Fibroblast of skin of scalp (primary cell): ENCODE measurements at places on chromosomes 1 and 21.
A peak's percentile ranks its signal among the peaks of the same experiment; 100 is the strongest.

DNA sequence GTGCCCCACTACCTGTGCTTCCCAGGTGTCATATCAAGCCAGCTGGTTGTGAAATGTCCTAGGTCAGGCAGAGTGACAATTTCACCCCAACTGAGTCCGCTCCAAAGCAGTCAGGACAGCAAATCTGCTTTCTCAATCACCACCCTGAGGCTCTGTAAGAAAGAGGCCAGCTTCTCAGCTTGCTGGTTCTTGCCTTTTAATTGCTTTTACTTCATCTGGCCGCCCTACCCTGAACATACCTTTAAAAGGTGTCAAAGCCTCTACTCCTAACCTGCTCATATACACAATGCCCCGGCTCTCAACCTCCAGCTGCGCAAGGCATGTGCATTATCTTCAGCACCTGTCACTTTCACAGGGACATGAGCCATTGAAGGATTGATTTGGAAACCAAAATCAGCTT is 581.6 kb downstream of the NPHP4 start:
- no peak for DNase-seq

- peak; percentile 55 for DNase-seq
Observed at GRCh38 chr21:24727803-24728440, 879.4 kb downstream of the MRPL39 start.

DNA sequence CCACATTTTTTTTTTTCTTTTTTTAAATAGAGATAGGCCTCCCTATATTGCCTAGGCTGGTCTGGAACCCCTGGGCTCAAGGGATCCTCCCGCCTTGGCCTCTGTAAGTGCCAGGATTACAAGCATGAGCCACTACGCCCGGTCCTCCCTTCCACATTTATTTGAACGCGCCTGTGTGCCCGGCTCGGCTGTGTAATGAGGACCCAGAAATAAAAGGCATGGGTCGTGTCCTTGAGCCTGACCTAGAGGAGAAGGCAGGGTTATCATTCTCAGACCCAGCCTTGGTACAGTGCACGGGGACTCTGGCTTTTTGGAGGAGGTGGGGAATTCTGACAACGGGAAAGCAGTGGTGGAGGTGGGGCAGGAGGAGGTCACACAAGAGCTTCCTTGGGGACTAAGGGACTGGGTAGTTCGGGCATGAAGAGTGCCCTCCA is 841 bp downstream of the CENPF start:
- no peak for DNase-seq

DNA sequence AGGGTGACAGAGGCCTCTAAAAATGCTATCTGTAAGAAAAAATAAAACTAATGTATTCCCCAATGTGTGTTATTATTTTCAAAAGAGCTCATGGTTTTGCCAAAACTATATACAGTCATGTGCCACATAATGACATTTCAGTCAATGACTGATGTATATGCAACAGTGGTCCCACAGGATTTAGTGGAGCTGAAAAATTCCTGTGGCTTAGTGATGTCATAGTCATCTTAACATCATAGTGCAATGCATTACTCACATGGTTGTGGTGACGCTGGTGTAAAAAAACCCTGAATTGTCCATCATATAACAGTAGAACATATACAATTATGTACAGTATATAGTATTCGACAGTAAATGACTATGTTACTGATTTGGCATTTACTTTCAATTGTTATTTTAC is 172.4 kb downstream of the CACNA1E start:
- DNase-seq, result peak; percentile 68

- peak; percentile 95 for DNase-seq
Observed at GRCh38 chr1:211639475-211640300, 35.7 kb downstream of the NEK2 start.

GRCh38 chr1:96416111-96416595 is 305.4 kb upstream of the PTBP2 start:
- DNase-seq, result peak; percentile 98

DNA sequence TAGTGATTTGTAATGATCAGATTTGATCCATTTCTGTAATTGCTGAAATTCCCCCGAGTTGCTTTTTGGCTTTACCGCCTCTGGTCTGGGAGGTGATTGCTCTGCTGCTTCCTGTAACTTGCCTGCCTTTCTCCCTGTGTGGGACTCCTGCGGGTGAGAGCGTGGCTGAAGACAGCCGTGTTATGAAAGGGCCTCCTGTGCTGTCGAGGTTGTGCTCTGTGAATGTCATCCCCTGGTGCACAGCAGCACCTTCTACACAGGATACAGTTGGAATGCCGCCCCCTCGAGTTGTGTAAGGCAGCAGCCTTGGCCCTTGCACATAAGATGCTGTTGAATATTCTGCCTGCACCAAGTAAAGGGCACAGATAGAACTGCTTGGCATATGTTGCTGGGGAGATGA is 5.9 kb downstream of the SOD1 start:
- DNase-seq, result no peak

GRCh38 chr1:92488832-92489231 is 2.1 kb upstream of the GFI1 start:
- no peak for DNase-seq

DNA sequence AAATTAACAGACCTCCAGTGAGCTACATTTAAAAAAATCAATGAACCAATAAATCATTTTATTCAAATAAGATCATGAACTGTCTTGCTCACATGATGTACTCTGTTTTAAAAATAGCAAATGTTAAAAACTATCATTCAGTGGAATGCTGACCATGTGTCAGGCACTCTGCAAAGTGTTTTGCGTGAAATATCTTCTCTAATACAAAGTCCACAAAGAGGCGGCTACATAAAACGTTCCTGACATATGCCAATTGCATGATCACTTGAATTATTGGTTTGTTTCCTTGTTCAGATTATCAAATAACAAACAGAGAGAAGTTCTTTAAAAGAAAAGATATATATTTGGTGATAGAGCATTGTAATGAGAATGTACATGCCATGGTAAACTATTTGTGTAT is 10.7 kb downstream of the FMO2 start:
- no peak for DNase-seq

GRCh38 chr1:68270951-68271350 is 38.6 kb upstream of the WLS start:
- no peak for DNase-seq

DNA sequence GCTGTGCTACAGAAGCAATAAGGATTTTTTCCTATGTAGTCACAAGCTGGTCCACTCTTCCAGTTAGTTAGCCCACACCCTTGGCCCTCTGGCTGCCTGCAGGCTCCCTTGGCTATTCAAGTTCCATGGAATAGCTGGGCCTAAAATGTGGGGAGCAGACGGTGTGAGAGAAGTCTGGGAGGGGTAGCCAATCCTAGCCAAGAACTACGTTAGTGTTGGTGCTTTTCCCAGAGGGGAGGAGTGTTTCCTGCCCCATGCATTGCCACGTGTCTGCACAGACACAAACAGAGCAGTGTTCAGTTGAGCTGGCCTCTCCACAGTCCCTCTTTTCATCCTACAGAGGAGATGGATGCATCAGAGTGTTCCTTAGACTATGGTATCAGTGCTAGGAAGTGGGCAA is 59.0 kb upstream of the IPO9 start:
- peak; percentile 95 for DNase-seq

DNA sequence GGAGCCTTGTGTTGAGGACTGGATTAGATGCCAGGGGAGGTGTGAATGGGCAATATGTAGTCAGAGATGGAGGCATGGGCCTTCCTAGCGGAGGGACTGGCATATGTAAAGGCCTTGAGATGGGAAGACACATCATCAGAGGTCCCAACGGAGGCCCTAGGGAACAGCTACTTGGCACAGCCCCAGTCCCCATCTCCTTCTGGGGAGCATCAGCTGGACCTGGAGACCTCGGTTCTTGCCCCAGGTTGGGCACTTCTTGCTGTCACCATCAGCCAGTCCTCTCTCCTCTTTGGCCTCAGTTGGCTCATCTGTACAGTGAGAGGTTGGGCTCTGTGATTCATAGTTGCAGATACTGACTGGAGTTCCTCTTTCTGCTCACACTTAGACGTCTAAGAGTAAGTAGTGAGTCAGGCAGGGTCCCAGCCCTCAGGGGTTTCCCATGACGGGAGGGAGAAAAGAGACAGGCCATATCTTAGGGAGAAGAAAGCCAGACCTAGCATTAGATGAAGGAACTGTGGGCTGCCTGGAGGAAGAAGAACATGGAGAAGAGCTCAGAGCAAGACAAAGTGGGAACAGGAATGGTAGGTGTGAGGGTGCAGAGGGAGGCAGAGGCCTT is 3.4 kb upstream of the MARCKSL1 start:
- peak; percentile 33 for DNase-seq

DNA sequence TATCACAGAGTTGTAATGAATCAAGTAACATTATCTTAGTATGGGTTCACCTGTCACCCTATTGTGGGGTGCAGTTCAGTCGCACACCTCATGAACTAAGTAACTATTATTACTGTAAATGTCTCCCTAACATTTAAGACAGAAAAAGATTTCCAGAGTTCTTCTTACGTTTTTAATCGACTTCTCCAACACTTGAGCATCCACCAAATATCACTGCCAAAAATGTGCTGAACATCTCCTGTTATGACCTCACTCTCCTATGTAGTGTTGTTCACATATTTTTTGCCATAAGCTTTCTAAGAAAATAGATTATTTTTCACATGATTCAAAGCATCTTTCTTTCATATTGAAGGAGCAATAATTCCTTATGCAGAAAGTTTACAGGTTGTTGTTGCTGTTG is 1.3 kb downstream of the TTLL7 start:
- no peak for DNase-seq

- peak; percentile 84 for DNase-seq
Observed at GRCh38 chr1:241837901-241838300, 10.1 kb upstream of the EXO1 start.

DNA sequence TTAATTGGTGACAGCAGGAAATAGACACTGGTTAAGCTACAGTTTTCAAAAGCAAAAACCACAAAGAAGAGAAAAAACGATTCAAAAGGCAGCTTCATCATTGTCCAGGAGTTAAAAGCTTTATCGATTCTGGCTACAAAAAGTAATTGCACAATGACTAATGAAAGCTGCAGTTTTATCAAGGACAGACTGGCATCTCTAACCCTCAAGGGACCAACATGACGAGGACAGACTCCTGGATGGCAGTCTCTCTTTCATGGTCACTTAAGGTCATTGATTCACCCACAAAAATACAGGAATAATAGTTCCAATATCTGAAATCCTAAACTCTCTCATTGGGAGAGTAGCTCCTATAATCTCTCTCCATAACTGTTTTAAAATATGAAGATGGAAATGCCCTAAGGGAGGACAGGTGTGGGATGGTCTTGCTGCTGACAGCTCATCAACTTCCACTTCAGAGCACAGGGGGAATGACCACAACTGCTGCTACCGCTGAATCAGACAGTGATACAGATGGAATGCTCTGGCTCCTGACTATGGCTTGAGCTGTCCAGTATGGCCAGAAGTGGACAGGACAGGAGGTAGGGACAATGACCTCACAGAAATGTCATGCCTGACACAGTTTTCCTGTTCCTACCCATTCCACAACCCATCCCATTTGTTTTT is 17.4 kb upstream of the CPLANE2 start:
- DNase-seq, result no peak

DNA sequence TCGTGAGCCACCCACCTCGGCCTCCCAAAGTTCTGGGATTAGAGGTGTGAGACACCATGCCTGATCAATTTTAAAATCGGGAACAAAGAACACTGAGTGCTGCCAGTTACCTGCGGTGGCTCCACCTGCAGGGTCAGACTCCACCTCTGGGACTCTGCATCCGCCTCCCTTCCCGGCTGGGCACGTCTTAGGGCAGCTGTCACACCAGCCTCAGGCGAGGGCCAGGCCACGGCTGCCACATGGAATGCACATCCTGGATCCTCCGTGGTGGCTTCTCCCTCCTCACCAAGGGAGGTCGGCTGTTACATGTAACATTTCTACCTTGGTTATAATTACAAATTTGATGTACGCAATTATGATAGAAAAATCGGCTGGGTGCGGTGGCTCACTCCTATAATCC is 5.9 kb upstream of the MXRA8 start:
- DNase-seq, result no peak

DNA sequence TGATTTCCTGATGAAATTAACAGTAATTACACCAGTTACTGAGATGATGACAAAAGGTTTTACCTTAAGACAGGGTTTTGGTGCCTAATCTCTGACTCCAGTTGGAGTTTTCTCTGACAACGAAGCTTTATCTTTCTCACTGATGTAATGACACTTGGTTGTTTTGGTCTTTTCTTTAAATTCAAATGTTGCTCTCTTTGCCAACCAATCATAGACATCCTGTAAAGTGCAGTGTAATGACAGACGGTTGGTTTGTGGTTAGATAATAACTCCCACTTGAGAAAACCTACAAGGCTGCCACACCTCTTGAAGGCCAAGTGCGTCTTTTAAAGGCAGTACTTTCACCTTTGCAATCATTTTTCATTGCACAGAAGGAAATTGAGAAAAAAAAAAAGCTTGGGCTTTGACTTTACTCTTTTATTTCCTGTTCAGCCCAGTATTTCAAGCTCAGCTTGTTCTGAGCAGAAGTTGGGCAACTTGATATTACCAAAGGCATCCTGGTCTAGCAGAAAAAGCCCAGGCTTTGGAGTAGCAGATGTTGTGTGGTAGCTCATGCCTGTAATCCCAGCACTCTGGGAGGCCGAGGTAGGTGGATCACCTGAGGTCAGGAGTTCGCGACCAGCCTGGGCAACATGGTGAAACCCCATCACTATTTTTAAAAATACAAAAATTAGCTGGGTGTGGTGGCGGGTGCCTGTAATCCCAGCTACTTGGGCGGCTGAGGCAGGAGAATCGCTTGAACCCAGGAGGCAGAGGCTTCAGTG is 14.9 kb downstream of the PDIK1L start:
- DNase-seq, result no peak

DNA sequence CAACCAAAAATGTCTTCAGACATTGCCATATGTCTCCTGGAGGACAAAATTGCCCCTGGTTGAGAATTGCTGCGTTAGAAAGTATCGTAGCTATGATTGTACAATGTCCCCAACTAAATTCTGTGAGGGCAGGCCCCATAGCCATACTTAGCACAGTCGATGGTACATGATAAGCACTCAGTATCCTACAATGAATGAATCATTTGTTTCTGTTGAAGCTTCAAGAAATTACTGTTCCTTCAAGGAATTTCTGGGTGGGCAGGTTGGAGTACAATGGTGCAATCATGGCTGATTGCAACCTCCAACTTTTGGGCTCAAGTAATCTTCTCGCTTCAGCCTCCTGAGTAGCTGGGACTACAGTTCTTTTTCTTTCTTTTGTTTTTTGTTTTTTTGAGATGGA is 4.7 kb downstream of the CAP1 start:
- DNase-seq, result no peak

DNA sequence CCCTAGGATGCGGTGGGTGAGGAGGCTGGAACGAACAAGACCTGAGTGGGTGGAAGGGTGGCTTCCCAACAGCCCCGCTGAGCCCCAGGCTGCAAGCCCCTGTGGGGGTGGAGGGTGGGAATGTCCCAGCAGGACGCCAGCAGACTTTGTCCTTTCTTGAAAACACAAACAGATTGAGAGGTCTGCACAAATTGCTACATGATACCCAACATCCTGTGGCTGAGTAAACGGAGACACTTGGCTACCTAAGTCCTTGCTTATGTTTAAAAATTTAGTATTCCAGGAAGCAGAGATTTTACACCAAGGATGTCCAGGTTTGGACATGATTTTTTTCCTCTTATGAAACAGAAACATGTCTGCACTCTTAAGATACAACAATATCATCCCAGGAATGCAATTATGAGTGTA is 11.8 kb upstream of the F3 start:
- DNase-seq, result no peak
